ENCODE measurements at places on chromosomes 6 and 20.

DNA sequence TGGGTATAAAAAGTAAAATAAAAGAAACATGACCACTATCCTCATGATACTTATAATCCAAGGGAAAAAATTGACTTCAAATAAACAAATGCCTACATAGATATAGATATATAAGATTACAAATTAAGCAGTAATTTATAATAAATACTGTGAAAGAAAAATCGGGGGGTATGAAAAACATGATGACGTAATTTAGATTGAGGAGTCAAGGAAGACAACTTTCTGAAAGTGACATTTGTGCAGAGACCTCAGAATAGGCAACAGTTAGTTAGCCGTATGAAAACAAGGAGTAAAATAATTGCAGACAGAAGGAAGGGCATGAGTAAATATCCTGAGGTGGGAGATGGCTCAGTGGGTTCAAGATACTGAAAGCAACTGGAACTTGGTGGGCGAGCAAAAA is 28.2 kb upstream of the RAB23 start:
- DNase-seq, result no peak

GRCh38 chr20:56414842-56415765 is 3.0 kb downstream of the CASS4 start:
- DNase-seq, result no peak

DNA sequence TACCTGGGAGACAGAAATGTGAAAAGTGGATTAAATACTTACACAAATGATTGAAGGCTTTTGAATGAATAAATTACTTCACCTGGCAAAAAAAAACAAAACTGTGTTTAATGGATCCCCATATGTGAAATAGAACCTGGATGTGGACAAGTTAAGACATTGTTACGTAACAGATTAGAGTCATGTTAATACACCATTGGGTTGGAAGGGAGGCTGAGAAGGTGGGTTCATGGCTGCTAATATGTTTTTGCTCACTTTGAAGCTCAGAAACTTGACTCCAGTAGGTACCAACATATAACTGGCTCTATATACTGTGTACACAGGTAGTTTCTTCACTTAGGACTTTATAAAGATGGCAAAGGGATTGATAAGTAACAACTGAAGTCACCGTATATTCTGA is 21.4 kb upstream of the TENT5A start:
- DNase-seq, result no peak

- DNase-seq, result no peak
Measured at GRCh38 chr6:127486934-127487333, 27.7 kb upstream of the KIAA0408 start.

GRCh38 chr20:50517817-50518154 is 7.6 kb downstream of the PTPN1 start:
- no peak for DNase-seq

- no peak for DNase-seq
Measured at GRCh38 chr20:36881888-36882287, 6.0 kb downstream of the TLDC2 start.
